ENCODE measurements at places on chromosomes 1 and 21.

- no peak for DNase-seq
Measured at GRCh38 chr21:14403681-14404318, 20.9 kb upstream of the HSPA13 start.

- DNase-seq: no peak
Measured at GRCh38 chr1:18175530-18176377, 68.2 kb downstream of the IGSF21 start.

GRCh38 chr1:184950227-184950626 is 24.1 kb downstream of the NIBAN1 start:
- no peak for DNase-seq

DNA sequence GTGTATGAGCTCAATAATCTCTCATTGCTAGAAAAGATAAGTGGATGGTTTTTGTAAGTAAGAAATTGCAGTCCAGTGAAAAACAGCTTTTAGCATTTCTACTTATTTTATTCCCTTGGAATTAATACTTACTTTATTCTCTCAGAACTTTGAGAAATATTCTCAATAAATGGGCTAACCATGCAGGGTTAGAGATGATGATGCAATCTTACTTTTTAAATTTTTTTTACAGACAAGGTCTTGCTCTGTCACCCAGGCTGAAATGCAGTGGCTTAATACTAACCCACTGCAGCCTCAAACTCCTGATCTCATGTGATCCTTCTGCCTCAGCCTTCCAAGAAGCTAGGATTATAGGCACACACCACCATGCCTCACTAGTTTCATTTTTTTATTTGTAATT is 440.8 kb upstream of the ZP4 start:
- DNase-seq: no peak

DNA sequence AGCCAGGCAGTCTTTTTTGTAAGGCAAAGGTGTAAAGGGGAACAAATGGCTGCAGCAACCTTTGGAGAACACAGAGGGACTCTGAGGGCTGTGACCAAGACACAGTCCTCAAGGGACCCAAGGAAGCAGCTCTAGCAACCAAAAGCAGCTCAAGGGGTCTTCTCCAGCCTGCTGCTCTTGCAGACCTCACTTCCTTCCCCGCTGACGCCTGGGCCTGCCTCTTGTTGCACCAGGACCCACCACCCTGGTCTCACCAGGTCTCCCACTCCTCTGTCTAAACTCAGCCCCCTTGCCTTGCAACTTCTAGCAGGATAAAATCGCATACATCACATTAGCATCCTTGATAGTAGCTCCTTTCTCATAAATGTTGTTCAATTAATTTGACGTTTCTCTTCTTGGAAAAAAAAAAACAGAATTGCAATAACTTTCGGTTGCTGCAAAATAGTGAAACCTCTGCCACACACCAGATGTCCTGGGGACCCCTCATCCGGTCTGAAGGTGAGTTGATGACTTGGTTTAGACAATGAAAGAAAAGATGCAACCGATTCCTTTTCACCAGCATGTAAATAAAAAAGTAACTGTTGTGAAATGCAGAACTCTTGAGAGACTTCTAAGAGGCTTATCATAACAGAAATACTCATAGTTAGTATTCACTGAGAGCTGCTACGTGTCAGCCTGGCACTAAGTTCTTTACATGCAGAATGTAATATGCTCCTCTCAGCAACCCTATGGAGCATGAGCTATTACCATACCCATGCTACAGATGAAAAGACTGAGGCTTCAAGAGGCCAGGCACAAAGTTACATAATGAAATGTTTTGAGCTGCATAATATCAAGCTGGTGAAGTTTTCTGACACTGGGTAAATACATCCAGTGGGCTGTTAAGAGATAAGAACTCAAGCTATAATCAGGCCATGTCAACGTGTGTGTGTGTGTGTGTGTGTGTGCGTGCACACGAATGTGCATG is 58.5 kb downstream of the UMODL1 start:
- DNase-seq: no peak

- DNase-seq: no peak
Measured at GRCh38 chr1:74811436-74812179, 78.7 kb downstream of the TYW3 start.

DNA sequence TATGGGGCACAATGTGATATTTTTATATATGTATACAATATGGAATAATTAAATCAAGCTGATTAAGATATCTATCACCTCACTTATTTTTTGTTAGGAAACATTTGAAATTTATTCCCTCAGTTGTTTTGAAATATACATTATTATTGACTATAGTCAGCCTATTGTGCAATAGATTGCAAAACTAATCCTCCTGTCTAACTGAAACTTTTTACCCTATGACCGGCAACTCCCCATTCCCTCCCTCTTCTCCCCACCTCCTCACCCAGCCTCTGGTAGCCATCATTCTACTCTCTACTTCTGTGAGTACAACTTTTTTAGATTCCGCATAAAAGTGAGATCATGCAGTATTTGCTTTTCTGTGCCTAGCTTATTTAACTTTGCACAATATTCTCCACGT is 117.7 kb upstream of the SGIP1 start:
- DNase-seq: no peak

DNA sequence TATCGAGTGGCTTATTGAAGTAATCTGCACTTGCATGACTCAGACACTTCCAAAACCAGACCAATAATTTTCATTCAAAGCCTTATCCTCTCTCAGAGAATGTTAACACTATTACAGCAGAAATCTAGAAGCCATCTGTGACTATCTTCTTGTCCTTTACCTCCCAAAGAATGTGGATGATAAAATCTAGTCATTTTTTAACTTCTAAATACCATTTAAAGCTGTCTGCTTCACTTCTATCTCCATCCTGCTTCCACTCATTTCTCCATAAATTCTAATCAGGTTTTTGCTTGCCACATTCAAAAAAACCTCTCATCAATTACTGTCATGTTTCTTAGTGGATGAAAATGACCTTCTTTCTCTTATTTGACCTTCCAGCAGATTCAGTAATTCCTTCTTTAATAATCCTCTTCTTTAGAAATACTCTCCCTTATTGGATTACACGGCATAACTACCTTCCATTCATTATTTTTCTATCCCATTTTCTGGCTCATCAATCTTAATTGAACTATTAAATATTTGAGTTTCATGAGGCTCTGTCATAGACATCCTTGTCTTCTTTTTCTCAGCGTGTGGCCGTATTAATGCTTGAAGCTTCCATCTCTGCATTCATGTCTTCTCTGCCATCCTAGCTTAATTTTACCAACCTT is 1999.4 kb downstream of the MRPL39 start:
- no peak for DNase-seq
